ENCODE measurements at places on chromosomes 5 and 9. TPM values are rescaled to one million over a fixed set of nuclear protein-coding genes. Genes with fewer than 3 reads are reported as not detected.

SPATA31D4 gene
- total RNA-seq, result under 0.01 TPM

UQCRQ gene
- total RNA-seq, result 83.0 TPM

PCA3 gene
- under 0.01 TPM for total RNA-seq

SMIM32 gene
- not detected for total RNA-seq

FAM200C gene
- 6.0 TPM for total RNA-seq

SMC2 gene
- total RNA-seq, result 52.1 TPM

MSANTD3 gene
- 83.2 TPM for total RNA-seq

ADCY2 gene
- total RNA-seq, result under 0.01 TPM

CCDC180 gene
- total RNA-seq, result 4.5 TPM

CARTPT gene
- total RNA-seq, result not detected

SMIM33 gene
- total RNA-seq, result not detected

ROR2 gene
- 18.7 TPM for total RNA-seq

PCDHB8 gene
- total RNA-seq, result 0.11 TPM

PPP3R2 gene
- total RNA-seq, result not detected

SUSD3 gene
- total RNA-seq, result 14.2 TPM

RAB3C gene
- not detected for total RNA-seq

CD72 gene
- 0.87 TPM for total RNA-seq

MYMK gene
- not detected for total RNA-seq

STK10 gene
- 18.1 TPM for total RNA-seq

LHFPL2 gene
- total RNA-seq, result 72.5 TPM

CDX1 gene
- 0.12 TPM for total RNA-seq

PAPPA gene
- total RNA-seq, result 23.5 TPM

LRRTM2 gene
- 0.12 TPM for total RNA-seq

ZBTB43 gene
- total RNA-seq, result 10.6 TPM

NMRK1 gene
- 17.5 TPM for total RNA-seq

SPATA6L gene
- 1.1 TPM for total RNA-seq

SAXO1 gene
- total RNA-seq, result not detected

TRPM6 gene
- under 0.01 TPM for total RNA-seq

KLHL3 gene
- 3.4 TPM for total RNA-seq

CCIN gene
- total RNA-seq, result 8.5 TPM

FGF1 gene
- 4.0 TPM for total RNA-seq

OR1K1 gene
- not detected for total RNA-seq

ADRB2 gene
- total RNA-seq, result 0.22 TPM

CD274 gene
- 10.5 TPM for total RNA-seq

LCN2 gene
- total RNA-seq, result not detected

SPAG8 gene
- total RNA-seq, result 1.3 TPM

GOLGA1 gene
- total RNA-seq, result 13.1 TPM

N4BP3 gene
- 1.1 TPM for total RNA-seq

C9 gene
- 1.1 TPM for total RNA-seq

IL9 gene
- not detected for total RNA-seq

CACFD1 gene
- total RNA-seq, result 9.4 TPM

COX7C gene
- 170 TPM for total RNA-seq

ANKRD34B gene
- not detected for total RNA-seq

Data from uterine smooth muscle cell (primary cell).